ENCODE measurements at places on chromosomes 6 and 20.

- no peak for DNase-seq
Observed at GRCh38 chr20:8394308-8394945, 262.4 kb downstream of the PLCB1 start.

GRCh38 chr6:158027590-158028285 is 46.1 kb downstream of the SYNJ2 start:
- DNase-seq, result no peak

GRCh38 chr20:16351415-16351814 is 221.8 kb downstream of the KIF16B start:
- DNase-seq, result no peak

DNA sequence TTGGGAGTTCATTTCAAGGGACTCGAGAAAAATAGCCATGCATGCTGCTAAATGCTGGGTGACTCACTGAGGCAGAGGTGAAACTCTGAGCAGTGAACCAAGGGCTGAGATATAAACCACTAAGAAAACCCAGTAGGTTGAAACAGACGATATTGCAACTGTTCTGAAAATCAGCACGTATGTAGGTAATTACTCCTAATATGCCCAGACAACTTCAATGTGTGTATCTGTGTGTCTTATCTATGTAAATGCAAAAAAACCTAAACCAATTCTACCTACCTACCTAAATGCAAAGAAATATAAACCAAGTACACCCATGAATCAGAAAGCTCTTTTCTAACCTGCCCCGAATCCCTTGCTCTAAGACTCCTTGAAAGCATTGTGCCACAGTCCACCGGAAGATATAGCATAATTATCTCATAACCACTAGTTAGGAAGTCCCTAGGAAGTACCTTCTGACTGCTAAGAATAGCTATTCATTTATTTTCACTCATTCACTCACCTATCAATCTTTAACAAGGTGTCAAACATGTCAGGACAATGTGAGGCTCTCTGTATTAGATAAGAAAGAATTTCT is 458.7 kb upstream of the RUNX2 start:
- no peak for DNase-seq

- no peak for DNase-seq
Observed at GRCh38 chr6:87741001-87741650, 39.1 kb upstream of the AKIRIN2 start.

DNA sequence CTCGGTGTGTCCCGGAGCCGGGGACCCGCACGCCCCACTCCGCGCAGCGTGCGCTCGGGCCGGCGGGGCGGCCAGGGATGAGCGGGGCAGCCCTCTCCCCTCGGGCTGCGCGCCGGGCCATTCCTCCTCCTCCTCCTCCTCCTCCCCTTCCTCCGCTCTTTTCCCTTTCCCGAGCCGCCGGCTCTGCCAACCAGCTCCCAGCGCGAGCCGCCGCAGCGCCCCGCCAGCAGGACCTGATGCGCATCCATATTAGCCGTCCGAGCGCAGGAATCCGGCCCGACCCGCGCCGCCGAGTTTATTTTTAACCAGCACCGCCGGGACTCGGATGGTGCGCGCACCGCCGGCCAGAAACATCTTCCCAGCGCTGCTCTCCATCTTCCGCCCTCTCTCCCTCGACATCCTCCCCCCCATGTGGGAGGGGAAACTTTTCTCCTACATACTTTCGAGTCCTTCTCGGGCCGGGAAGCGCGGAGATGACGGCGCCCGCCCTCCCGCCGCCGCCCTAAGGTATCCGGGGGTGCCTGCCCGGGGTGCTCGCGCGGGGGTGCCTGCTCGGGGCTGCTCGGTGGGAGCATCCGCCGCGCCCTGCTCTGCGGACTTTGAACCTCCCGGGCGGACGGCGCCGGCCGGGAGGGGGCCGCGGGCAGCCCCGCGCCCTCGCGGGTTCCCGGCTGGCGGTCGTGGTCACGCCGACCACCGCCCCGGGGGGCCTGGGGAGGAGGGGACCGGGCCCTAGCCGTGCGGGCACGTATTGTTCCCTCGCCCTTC is 619 bp downstream of the RREB1 start:
- DNase-seq, result peak; percentile 54

DNA sequence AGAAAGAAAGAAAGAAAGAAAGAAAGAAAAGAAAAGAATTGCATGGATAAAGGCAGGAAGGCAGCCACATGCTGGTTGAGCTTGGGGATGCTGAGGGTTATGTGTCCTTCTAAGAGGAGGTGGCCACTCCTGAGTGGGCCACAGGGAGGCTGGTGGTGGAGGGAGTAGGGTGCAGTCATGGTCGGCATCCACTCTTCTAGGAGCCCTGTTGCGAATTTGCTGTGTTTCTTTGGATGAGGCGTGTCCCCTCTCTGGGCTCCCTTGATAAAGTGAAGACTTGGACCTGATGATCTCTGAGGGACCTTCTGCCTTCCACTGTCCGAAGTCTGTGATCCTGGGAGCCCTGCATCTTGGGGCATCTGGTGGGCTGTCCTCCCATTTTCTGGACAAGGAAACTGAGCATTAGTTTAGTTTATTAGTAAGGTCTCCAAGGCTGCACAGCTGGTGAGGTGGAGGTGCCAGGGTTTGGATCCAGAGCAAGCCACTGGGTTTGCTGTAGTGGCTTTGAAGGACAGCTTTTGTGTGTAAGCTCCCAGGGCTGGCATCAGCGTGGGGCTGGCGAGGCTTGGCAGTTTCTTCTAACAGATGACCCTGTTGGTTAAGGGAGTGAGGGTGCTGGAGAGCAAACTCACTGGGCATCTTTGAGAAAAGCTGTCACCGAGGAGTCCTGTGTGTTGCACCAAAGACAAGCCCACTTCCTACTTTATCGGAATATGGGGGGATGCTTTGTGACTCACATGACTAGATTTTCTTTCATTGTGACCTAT is 4.3 kb downstream of the DLGAP4 start:
- DNase-seq, result no peak

DNA sequence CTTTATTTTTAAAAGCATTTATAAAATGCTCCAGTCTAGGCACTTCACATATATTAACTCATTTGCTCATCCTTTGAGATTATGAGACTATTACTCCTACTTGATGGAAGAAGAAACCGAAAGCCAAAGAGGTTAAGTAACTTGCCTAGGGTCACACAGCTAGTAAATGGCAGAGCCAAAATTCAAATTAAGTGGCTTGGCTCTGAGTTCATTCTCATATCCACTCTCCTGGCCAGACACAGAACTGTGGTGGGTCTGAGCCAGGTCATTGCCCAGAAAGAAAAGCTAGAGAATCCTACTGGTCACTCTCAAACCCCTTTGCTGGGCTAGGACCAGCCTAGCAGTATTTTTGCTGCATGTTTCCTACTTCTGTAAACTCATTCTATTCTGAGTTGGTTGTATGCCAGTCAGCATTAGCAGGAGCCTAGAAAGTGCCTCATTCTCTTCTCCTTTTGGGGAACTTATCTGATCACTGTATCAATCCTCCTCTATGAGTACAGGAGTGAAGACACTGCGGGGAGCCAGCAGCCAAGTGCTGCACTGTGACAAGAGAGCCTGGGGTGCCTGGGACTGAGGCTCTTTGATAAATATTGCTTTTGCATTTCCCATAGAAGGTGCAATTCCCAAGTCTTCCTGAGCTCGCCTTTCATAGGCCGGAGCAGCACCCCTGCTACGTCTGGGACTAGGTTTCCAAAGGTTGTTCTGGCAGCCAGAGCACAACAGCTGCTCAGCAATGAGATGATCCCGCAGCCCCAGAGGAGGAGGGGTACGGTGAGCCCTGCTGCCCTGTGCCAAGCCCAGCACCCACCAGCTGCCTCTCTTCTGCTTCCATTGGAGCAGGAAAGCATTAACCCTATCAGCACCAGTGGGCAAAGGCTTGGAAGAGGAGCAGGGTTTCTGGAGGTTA is 728.3 kb downstream of the MAFB start:
- no peak for DNase-seq

GRCh38 chr6:6351511-6352025 is 31.1 kb upstream of the F13A1 start:
- DNase-seq, result no peak

DNA sequence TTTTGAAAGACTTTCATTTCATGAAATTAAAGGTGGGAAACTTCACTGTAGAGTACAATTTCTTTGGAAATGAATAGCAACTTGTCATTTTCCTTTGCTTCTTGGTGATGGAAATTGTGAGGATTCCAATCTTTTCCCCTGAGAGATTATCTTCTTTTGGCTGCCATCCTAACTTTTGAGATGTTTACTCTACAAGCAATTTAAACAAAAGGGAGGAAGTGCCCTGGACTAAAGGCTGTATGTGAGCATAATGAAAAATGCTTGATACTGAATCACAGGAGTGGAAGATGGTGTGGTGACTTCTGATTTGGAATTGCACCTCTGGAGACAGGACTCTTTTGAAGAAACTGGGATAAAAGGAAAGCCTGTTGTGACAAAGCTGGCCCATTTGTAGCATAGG is 43.1 kb upstream of the JAG1 start:
- DNase-seq, result no peak
